ENCODE measurements at places on chromosomes 1 and 21. TPM values are rescaled to one million over a fixed set of nuclear protein-coding genes. Genes with fewer than 3 reads are reported as not detected.

SMIM11 gene
- 16.7 TPM for total RNA-seq

MPZ gene
- total RNA-seq = 4.8 TPM

DMRTA2 gene
- not detected for total RNA-seq

TFF1 gene
- not detected for total RNA-seq

NCAM2 gene
- not detected for total RNA-seq

KLHDC9 gene
- total RNA-seq = 0.63 TPM

NBPF10 gene
- 2.1 TPM for total RNA-seq

IFNAR1 gene
- 49.6 TPM for total RNA-seq

USP25 gene
- total RNA-seq = 44.9 TPM

ASPM gene
- total RNA-seq = 66.3 TPM

Data from activated naive CD4-positive, alpha-beta T cell treated with anti-CD3 and anti-CD28 coated beads, Interleukin-2, amount 10 ng/mL, durations not matched to agents 5 hours and 36 hours (primary cell).